ENCODE measurements at places on chromosomes 6 and 20. TPM values are rescaled to one million over a fixed set of nuclear protein-coding genes. Genes with fewer than 3 reads are reported as not detected.

Gene ADNP
- 54.1 TPM for total RNA-seq

Gene MATN4
- total RNA-seq, result 0.29 TPM

Gene DDX27
- 25.9 TPM for total RNA-seq

Gene SLA2
- 1.9 TPM for total RNA-seq

Gene RNF39
- total RNA-seq, result 2.4 TPM

Gene SLC12A5
- 2.0 TPM for total RNA-seq

Gene MYLK2
- total RNA-seq, result not detected

Gene ATP6V1G2
- total RNA-seq, result 0.75 TPM

Gene CCN6
- not detected for total RNA-seq

Gene TRIM40
- not detected for total RNA-seq

Gene COL12A1
- total RNA-seq, result 44.3 TPM

Gene DPPA5
- total RNA-seq, result not detected

Gene COL9A3
- total RNA-seq, result 1.1 TPM

Gene SDC4
- total RNA-seq, result 345 TPM

Gene JPH2
- total RNA-seq, result 7.9 TPM

Gene PRKN
- total RNA-seq, result 2.7 TPM

Gene STK38
- 27.8 TPM for total RNA-seq

Gene PDE10A
- total RNA-seq, result 6.0 TPM

Gene EYA4
- 6.0 TPM for total RNA-seq

Gene FAM209B
- not detected for total RNA-seq

Gene SMLR1
- total RNA-seq, result not detected

Gene METTL24
- 3.7 TPM for total RNA-seq

Gene SASH1
- 108 TPM for total RNA-seq

Gene RIPOR2
- 25.6 TPM for total RNA-seq

Gene PHACTR3
- total RNA-seq, result 18.2 TPM

Gene KHDC1L
- total RNA-seq, result not detected

Gene SRMS
- not detected for total RNA-seq

Gene PACRG
- total RNA-seq, result 1.5 TPM

Gene EFCAB8
- 0.72 TPM for total RNA-seq

Gene BPIFA1
- not detected for total RNA-seq

Gene EDN3
- total RNA-seq, result 0.87 TPM

Gene OPRM1
- not detected for total RNA-seq

Gene SLC22A2
- total RNA-seq, result not detected

Gene SIM1
- not detected for total RNA-seq

Gene ENPP1
- total RNA-seq, result 3.4 TPM

Gene TRIM15
- not detected for total RNA-seq

Gene LMBRD1
- total RNA-seq, result 66.7 TPM

Gene C6orf15
- total RNA-seq, result not detected

Gene PREP
- total RNA-seq, result 32.9 TPM

Gene OPRL1
- 1.9 TPM for total RNA-seq

Gene MYH7B
- total RNA-seq, result 1.8 TPM

Gene TREML1
- total RNA-seq, result 2.5 TPM

Gene ARMC2
- total RNA-seq, result 5.8 TPM

Gene ATF6B
- total RNA-seq, result 78.1 TPM

Gene MCHR2
- total RNA-seq, result not detected

Gene PRSS16
- 15.1 TPM for total RNA-seq

Gene KCNQ5
- total RNA-seq, result 1.3 TPM

Gene TAAR2
- total RNA-seq, result not detected

Gene SLC17A2
- total RNA-seq, result not detected

Gene DACT2
- total RNA-seq, result 2.5 TPM

Gene RNF217
- total RNA-seq, result 29.2 TPM

Gene ANKRD66
- total RNA-seq, result not detected

Gene RAET1L
- total RNA-seq, result not detected

Gene BANF2
- not detected for total RNA-seq

Gene BMP6
- 6.6 TPM for total RNA-seq

Gene OR2J3
- not detected for total RNA-seq

Gene CNPY3
- total RNA-seq, result 63.7 TPM

Data from upper lobe of right lung (tissue), 1 donor.